T-helper 2 cell (primary cell): ENCODE measurements at places on chromosomes 4 and X.
A peak's percentile ranks its signal among the peaks of the same experiment; 100 is the strongest.

DNA sequence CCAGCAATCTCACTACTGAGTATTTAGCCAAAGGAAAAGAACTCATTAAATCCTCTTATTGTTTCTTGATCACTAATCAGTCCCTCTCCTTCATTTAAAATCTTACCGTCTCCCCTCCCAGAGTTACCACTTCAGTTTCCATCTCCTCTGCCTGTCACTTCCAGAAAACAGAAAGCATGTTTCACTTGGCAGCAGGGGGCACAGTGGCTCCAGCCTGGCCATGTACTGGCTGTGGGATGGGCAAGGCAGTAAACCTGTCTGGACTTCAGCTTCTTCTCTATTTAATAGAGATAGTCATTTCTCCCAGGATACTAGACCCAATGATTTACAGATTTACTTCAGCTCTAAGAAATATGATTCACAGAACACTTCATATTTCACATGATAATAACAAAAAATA lies 63.2 kb downstream of the CD40LG start:
- no peak for DNase-seq

DNA sequence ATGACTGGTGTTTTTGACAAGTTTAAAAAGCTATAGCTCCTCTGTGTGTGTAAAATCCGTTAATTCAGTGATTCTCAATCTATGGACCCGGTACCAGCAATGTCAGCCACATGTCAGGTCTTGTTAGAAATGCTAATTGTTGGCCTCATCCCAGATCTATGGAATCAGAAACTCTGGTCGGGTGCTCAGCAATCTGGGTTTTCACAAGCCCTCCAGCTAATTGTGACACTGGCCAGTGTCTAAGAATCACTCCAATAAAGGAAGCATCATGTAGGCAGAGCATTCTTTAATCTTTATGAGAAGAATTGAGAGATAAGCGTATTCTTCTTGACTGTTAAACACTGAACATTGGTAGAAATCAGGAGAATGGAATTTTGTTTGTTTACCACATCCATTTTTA lies 1498.2 kb upstream of the TENM3 start:
- DNase-seq = no peak

GRCh38 chr4:142191901-142192300 lies 555.5 kb downstream of the IL15 start:
- DNase-seq = no peak

DNA sequence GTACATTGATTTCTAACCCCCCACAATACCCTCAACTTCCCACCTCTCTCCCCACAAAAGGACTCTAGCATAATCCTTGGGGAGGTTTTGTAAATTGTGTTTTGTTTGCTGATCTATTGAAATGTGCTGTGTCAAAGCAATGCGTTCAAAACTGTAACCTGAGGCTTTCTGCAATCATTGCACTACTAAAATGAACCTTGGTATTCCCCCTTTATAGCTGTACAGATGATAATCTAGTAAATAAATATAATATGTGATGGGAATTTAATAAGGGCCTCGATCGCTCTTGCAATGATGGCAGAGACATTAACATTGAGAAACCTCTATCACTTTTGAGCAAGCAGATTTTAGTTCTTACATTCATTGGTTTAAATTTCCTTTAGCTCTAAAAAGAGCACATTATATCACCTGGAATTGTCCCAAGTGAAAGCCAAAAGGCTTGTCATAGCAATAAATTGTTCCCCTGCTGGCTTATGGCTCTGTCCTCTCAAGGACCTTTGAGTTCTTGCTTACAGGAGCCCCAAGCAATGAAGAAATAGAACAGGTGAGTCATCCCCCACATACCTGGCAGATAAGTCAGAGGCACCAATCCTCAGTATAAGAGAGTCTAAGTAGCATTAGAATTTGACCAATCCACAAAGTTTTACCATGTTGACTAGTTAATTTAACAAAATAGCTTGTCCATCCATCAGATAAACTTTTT lies 18.4 kb upstream of the ACE2 start:
- DNase-seq = no peak

DNA sequence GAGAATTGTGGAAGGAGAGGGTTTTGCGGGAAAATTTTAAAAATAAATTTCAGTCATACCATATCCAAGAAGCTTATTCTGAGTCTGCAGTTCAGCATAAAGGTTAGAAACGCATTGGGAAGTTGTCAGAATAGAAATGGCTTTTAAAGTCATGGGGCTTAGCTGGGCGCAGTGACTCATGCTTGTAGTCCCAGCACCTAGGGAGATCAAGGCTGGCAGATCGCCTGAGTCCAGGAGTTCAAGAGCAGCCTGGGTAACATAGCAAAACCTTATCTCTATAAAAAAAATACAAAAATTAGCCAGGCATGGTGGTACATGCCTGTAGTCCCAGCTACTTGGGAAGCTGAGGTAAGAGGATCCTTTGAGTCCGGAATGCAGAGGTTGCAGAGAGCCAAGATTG lies 3.9 kb upstream of the PLA2G12A start:
- no peak for DNase-seq

GRCh38 chr4:67701517-67701850 lies 529 bp upstream of the UBA6 start:
- DNase-seq = no peak

DNA sequence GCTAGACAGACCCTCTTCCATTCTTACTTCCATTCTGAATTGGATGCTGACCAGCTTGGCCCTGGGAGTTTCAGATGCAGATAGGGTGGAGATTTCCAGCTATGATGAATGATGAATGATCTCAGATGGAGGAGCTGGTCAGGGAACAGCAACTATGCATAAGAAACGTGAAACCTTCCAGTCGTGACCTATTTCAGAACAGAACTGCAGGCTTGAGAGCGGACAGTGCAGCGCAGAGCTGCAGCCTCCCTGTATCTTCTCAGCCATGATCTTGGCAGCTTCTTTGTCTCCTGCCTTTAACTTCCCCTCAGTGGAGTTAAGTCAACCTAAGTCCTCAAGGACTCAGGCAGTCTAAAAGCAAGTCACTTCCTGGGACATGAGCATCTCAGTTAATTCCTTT lies 43.3 kb upstream of the HAND2 start:
- no peak for DNase-seq

- DNase-seq = no peak
Observed at GRCh38 chr4:188008377-188008776, 12.8 kb downstream of the ZFP42 start.

GRCh38 chr4:140071806-140072205 lies 82.2 kb downstream of the MAML3 start:
- peak; percentile 26 for DNase-seq

DNA sequence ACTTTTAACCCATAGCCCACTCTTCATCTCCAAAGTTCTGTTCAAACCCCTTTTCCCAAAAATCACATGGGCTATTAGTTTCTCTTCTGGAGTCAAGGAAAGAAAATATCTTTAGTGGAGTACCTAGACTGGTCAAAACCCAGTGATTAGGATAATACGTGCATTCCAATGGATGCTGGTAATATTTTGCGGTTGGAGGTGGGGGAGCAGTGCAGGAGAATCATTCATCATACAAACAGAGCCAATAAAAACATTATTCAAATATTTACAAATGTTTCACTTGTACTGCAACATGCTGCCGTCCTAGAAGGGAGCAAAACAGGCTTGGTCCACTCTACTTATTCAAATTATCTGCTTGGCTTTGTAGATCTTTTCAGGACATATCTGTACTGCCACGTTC lies 57.2 kb upstream of the RAB9B start:
- no peak for DNase-seq

DNA sequence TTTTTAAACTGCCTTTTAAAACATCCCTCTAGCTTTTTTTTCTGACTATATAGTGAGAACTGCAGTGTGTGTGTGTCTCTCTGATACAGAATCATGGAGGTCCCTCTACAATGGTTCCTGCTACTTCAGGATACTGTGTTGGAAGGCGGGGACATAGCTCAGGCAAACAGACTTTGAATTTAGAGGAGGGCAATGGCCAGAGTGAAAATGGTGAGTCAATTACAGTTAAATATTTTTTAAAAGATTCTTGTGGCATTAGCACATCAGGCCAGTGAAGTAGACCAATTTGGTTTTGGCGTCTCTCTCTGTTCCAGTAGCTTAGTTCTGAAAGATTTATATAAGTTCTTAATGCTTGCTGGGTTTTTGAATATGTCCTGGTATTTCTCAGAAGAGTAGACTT lies 47.1 kb downstream of the ALG13 start:
- no peak for DNase-seq

GRCh38 chr4:13656569-13657405 lies 29.3 kb upstream of the BOD1L1 start:
- DNase-seq = peak; percentile 38

DNA sequence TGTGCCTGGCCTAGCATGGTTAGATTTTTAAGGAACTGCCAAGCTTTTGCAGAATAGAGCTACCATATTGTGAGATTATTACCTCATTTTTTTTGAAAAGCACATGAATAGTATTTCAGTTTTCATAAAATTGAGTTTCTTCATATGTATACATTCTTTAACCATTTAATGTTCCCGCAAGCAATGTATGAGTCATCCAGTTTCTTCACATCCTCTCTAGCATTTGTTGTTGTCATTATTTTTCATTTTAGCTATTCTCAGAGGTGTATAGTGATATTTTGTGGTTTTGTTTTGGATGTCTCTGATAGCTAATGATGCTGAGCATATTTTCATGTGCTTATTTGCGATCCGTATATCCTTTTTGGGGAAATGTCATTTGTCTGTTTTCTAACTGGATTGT lies 74.9 kb downstream of the GLUD2 start:
- DNase-seq = no peak

- DNase-seq = no peak
Observed at GRCh38 chr4:152949930-152950329, 13.8 kb downstream of the FHDC1 start.

DNA sequence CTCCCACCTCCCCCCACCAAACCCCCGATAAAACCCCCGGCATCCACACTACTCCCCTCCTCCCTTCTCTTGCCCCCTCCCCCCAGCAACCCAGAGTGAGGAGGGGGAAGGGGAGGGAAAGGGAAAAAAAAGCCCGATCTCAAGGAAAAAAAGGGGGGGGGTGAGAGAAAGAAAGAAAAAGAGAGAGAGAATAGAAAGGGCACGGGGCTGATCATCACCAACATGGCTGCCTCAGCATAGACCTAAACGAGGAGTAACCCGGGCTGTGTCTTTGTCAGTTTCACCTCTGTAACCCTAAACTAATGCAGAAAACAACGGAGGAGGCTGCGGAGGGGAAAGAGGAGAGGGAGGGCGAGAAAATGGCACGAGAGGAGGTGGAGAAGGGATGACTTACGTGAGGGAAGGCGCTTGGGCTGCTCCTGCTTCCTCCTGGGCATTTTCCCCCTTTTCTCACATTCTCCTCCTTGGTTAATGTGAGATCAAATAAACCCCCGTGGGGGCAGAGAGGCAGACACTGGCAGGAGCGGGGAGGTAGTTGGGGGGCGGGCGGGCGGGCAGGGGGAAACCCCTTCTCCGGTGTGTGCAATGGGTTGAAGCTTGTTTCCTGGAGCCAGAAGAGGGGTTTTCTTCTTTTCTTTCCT lies 532 bp downstream of the ZNF827 start:
- DNase-seq = peak; percentile 11

GRCh38 chr4:13535708-13536361 lies 8.5 kb downstream of the NKX3-2 start:
- DNase-seq = no peak

DNA sequence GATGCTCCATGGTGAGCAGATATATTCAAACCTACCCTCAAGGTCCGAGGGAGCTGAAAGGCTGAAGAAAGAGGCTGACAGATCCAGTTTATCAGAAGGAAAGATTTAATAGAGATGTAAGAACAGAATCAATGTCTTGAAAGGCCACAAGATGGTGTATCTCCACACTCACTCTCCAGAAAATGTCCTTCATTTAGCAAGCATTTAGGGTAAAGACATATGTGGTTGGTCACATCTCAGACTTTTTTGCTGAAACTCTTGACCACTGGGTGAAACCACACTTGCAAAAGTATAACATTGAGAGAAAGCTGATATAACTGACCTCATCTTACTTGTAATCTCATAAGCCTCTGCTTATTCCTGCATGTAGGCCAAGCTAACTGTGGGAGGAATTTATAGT lies 745.8 kb upstream of the GALNTL6 start:
- DNase-seq = no peak

DNA sequence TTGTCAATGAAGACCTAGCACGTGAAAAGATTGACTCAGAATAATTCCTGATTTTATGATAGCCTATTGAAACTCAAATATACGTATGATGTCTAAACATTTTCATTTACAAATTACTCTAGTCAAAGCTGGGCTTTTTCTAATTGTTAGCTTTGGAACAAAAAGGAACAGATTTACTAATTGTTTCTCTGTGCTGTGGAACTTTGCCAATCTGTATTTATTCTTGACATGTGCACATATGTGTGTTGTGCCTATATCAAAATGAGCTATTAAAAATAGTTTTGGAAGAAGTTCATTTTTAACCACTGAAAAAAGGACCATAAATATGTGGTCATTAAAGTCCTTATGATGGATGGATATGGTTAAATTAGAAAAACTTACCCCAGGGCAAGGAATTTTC lies 85.4 kb upstream of the PACRGL start:
- no peak for DNase-seq

DNA sequence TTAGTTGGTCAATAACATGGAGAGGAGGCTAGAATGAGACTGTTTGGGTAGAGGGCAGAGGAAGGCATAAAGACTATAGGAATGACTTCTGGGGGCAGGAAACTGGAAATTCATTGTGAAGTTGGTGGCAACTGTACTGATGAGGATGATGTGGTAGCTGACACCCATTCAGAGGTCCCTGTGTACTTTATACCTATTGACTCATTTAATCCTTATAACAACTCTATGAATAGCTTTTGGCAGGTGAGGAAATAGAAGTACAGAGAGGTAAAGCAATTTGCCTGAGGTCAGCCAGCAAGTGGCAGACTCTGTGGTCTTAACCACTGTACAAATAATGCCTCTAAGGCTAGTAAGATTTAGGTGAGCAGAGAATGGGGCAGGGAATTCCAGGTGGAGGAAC lies 100.1 kb downstream of the GATB start:
- DNase-seq = no peak

DNA sequence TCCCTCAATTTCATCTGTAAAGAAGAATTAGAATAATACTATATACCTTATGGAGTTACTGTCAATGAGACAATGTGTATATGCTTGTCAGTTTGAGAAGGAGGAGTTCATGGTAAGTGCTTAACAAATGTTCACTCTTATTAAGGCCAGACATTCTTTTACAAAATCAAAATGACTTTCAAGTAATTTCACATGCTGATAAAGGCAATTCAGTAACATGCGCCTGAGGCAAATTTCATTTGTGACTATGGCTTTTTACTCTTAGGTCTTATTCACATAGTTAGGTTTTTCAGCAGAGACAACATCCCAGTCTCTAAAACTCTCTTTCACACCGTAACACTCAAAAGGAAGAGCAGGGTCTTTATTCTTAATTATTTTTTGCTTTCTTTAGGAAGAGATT lies 174.4 kb downstream of the CAMK2D start:
- no peak for DNase-seq

GRCh38 chr4:81343536-81343935 lies 128.2 kb downstream of the RASGEF1B start:
- DNase-seq = no peak

DNA sequence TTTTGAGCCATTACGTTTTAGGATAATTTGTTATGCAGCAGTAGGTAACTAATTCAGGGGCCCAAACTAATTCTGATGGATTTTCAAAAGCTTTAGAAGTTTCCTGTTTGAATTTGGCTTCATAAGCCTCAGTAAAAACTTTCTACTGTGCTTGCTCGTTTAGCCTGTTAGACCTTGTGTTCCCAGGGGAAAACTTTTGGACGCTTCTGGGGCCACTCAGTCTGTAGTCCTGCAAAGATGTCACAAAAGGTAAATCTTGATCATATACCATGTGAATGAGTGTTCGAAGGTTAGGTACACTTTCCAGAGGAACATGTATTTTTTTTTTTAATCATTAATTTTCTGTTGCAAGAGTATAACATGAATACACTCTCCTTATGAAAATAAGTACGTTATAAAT lies 70.7 kb downstream of the SUPT20HL2 start:
- no peak for DNase-seq
